Cardiac muscle cell (in vitro differentiated cells and primary cell): ENCODE measurements at places on chromosomes 12 and 14. TPM values are rescaled to one million over a fixed set of nuclear protein-coding genes. Genes with fewer than 3 reads are reported as not detected.

DNA sequence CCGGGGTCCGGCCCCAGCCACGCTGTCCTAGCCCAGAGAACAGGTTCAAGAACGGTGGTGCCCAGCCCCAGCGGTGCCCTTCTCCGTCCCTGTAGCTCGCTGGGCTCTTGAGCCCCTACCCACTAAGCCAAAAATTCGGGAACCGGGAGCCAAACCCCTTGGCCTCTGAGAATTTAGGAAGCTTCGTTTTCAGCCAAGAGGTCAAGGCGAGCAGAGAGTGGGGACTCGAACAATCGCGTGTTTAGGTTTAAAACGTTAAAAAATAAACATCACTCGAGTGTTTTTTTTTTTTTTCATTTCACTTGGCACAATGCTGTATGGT, 6.2 kb downstream of the SIX1 start:
- DNase-seq, result no peak

Gene LRR1
- total RNA-seq, result 10.0 and 11.2 TPM in 2 replicates

GRCh38 chr12:108641446-108642268, 8.0 kb upstream of the SELPLG start:
- no peak for DNase-seq

Gene SRRM4
- total RNA-seq, result 0.14 and 0.21 TPM in 2 replicates

DNA sequence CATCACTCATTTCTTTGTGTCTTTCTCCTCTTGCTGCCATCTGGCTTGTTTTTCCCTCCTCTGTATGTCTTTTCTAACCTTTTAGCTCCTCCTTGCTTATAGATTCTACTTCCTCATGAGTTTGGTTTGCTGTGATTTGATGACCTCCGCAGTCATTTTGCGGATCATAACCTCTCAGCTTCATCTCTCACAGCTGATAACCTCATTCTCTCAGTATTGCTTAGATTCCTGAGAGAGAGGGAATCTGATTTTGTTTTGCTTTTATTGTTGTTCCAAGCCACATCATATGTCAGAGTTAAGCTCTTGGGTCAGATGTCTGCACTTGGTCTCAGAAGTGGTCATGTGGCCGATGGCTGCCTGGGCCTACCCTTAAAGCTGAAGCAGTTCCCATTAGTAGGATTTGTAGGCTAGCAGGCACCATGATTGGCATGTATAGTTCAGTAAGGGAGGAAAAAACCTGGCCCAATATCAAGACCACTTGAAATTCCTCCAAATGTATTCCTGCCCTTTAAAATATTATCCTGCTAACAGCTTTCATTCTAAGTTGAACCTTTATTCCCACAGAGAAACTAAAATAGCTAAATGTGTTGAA, 13.5 kb downstream of the ZNF664 start:
- no peak for DNase-seq

Gene GARIN6
- not detected in 2 replicates for total RNA-seq

GRCh38 chr14:50070840-50071548, 45.4 kb downstream of the VCPKMT start:
- DNase-seq, result no peak

DNA sequence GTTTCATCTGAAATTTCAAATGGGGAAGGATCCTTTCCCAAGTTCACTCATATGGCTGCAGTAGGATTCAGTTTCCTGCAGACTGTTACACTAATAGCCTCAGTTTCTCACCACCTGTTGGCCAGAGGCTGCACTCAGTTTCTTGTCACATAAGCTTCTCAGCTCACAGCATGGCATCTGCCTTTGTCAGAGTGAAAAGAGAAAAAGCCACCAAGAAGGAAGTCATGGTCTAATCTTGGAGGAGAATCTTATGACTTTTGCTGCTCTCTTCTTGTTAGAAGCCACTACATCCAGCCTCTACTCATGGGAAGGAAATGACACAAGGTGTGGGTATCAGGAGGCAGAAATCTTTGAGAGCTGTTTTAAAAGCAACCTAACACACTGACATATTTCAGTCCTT, 39.4 kb upstream of the BTG1 start:
- no peak for DNase-seq

DNA sequence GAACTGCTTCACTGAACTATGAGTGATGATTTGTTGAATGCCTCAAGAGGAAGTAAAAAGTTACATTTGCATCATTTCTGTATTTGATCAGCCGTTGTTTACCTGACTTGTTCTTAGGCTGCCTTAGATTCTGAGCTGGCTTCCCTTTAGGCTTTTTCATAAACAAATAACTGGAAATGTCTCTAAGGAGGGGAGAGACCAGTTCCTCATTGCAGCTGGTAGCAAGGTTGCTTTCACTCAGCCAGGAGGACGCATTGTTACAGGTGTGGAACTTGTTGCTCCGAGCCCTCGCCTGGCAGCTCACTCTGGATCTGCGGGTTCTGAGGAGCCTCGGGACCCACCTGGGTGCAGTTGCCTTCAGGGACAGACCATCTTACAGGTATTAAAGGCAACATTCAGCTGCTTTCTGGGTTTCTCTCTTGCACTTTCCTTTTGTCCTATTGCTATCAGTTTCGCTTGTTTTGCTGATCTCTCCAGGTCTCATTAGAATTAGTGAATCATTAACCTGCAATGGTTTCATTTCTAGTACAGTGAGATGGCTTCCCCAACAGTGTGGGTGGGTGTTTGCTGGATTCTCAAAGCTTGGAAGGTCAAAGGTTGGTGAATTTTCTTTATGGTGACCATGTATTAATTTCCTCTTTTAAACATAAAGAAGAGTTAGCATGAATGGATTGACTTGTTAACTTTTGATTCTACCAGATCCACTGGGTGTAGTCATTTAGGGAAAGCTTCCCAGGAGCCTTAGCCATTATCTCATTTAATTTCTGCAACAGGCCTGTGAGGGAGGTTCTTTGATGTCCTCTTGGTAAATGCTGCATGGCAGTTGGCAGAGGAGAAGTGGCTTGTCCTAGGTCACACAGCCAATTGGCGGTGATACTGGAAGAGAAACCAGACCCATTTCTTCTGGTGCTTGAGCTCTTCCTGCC, at the start of gene PLEKHG7:
TSS of gene PLEKHG7 (plus strand) at position 236 of the 926 bp plus-strand sequence. CDS start 3,643 bp downstream, outside the sequence.
- no peak for DNase-seq

DNA sequence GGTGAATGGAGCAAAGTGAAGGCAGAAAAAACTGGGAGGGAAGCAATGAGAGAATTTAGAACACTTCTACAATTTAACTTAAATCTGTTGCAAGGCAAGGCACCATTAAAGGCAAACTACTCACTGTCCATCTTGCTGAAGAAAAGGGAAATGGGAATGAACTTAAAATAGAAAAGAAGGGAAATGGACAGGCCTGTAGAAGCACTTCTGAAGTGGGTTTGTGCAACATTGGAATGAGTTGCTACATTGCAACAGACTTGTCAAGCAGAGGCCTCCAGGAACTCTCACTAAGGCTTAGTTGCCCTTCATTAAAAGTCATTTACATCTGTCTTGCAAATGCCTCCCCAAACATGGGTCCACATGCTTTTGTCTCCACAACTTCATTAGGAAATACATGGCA, 13.7 kb upstream of the OR10AD1 start:
- DNase-seq, result peak; percentile 25

DNA sequence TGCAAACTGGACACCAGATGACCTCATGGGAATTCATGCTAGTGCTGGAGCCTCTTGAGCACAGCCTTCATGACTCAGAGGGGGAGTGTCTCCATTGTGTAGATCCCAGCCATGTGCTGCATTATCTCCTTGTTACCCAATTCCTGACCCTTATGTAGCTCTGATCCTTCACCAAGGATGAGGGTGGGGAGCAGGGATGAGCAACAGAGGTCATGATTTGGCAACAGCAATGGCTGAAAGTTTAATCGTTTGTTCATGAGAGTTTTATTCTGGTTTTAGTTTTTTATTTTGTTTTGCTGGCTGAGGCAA, 9.5 kb upstream of the BDKRB1 start:
- peak; percentile 96 for DNase-seq

Gene SMIM41
- total RNA-seq, result not detected in 2 replicates

DNA sequence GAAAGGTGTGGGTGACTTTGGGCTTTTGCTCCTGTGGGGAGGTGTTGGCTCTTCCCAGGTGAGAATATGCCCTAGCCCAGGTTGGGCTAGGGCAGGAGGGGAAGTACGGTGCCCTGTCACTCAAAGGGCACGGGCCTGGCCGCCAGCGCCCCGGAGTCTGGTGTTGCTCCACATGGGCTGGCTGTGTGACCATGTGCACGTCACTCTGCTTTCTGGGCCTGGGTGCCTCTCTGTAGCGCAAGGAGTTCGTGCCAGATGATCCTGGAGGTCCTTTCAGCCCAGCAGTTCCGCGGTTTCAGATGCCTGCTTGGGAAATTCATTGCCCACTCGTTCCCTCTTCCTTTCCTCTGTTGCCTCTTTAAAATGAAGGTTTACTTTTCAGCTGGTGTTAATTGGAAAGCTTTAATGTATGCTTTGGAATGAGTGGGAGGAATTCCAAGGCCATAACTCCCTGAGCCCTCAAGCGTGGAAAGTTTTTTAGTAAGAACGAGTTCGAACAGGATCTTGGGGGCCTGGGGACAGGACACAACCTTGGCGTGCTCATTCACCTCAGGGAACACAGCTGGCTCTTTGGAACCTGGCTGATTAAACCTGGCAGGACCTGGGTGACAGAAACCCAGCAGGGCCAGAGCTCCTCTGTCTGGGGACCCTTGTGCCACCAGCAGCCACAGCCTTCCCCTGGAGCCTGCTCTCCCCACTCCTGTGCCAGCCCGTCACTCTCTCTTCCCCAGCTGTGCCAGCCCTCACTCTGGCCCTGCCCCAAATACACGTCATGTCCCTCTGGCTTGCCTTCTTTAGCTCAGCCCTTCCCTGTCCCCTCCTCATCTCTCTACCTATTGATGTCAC, 42.8 kb downstream of the TSPAN9 start:
- no peak for DNase-seq

DNA sequence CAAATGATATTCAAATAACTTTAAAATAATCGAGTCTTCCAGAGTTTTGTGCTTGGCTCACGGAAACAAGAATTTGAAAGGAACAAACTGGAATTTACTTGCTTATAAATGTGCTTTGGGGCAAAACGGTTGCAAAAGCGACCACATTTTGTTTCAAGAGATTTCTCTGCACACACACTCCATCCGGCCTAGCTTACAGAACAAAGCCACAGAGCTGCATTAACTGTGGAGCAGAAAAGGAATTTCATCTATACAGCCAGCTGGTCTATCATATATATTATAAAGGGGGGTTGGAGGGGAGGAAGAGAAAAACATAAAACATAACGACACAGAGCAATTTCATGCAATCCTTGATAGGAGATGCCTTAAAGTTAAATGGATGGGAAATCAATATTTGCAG, 153.0 kb downstream of the MYRFL start:
- DNase-seq, result no peak

GRCh38 chr12:16437926-16438325, 90.5 kb downstream of the MGST1 start:
- DNase-seq, result no peak
